ENCODE measurements at places on chromosomes 11 and 22. TPM values are rescaled to one million over a fixed set of nuclear protein-coding genes. Genes with fewer than 3 reads are reported as not detected.

Gene TMEM184B
- total RNA-seq = 66.0 TPM

Gene KCNJ11
- total RNA-seq = 7.5 TPM

Gene GPHA2
- not detected for total RNA-seq

Gene FZD4
- total RNA-seq = 4.4 TPM

Gene TRIM3
- total RNA-seq = 13.4 TPM

Gene GSTT4
- total RNA-seq = not detected

Gene UQCR10
- 119 TPM for total RNA-seq

DNA sequence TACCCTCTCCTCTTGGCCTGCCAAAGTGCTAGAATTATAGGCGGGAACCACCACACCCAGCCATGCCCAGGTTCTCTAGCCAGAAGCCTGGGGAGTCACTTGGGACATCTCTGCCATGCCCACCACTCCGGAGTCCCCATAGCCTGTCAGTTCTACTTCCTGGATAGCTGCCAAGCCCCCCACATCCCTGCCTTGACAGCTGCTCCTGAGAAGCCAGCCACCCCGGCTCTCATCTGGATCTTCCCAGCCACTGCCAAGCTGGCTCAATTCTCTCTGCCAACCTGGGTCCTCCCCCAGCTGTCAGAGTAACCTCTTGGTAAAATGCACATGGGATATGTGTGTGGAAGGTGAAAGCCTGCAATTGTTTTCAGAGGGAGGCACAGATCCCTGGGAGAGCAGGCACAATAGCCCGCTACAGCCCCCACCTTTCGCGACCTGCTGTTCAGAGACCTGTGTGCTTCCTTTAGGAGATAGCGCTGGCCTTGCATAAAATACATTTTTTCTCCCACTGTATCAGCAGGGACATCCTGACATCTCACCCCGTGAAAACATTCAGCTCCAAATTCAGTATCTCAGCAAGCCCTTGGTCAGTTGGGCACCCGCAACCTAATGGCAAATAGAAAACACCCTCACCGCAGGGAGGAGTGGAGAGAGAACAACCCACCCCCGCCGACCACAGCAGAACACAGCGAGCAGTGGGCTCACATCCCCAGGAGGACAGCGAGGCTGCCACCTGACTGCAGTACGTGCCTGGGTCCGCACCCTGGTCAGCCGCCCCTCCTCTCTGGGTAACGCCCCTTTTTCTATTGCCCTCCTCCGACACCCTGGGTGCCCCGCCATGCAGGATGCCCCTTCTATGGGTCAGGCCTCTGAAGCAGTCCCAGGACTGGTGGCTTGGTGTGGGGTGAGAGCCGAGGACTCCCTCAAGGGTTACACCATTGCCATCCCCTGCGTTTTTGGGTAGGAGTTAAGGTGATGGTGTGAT is 1342.2 kb downstream of the BRD1 start:
- DNase-seq = no peak

DNA sequence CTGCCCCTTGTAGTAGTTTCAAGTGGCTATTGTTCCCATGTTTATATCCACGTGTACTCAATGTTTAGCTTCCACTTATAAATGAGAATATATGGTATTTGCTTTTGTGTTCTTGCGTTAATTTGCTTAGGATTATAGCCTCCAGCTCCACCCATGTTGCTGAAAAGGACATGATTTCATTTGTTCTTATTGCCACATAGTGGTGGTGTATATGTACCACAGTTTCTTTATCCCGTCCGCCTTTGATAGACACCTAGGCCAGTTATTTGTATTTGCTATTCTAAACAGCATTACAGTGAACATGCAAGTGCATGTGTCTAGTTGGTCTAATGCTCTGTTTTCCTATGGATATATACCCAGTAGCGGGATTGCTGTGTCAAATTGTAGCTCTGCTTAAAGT is 6.8 kb downstream of the OR51B2 start:
- DNase-seq = no peak

DNA sequence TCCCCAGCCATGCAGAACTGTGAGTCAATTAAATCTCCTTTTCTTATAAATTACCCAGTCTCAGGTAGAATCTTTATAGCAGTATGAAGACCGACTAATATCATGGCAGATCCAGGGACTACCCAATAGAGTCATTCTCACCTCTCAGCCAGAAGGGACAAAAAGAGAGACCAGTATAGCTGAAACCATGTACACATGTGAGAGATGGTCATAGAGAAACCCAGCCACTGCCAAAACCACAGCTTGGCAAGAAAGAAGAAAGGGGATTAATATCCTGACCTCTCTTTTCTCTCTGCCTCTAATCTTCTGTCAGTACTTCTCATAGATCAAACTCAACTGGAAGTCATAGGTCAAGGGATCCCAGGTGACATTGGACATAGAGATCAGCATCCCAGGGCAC is 109.8 kb downstream of the CCDC34 start:
- DNase-seq = no peak

DNA sequence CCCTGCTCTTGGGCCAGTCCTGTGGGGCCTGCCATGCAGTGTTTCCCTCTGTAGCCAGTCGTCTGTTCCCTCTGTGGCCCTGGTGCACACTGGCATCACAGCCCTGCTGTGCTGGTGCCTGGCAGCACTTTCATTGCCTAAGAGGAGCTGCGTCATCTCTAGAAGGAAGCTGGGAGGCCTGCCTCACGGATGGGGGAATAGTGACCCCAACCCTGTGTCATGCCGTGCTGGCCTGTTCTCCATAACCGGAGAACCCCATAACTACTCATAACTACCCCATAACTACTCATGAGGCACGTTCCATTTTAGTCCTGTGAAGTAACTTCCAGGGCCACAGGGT is 14.0 kb downstream of the RAB36 start:
- no peak for DNase-seq

- DNase-seq = no peak
Measured at GRCh38 chr11:17606233-17607082, 59.4 kb downstream of the OTOG start.

- no peak for DNase-seq
Measured at GRCh38 chr11:131378931-131379330, 8.5 kb downstream of the NTM start.

DNA sequence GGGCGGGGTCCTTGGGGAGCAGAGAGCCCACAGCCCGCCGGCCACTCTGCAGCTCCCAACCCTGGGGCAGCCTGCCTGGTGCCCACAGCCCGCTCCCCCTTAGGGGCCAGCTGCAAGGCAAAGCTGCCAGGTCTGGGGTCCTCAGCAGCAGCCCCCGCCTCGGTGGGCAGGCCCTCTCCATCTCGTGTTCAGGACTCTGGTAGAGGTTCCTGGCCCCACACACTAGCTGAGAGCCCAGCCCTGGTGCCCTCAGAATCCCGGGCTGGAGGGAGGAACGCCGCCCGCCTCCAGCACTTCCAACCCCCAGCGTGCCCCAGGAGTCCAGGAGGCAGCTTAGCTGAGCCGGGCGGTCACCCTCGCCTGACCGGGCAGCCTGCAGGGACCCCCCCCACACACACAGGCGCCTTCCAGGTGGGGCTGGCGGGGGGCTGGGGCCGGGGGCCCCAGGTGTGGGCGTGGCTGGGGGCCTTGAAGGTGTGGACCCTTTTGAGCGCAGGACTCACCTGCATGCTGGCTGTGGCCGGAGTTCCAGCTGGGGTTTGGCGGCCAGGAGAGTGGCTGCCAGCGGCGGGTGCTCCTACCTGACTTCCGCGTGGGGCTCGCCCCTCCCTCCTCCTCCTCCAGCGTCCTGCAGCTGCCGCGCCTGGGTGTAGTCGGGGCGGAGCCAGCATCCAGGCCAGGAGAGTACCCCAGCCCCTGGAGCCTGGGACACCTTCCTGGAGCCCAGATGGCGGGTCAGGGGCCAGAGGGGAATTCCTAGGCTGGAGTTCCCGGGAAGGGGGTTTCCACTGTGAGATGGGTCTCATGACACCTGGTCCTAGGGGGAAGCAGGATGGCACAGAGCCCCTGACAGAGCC is at the start of gene ANO9:
TSS of gene ANO9 (minus strand) at position 594 of the 857 bp plus-strand sequence. CDS start at position 509, 85 bp downstream.
- DNase-seq = no peak

GRCh38 chr11:74010306-74011300 is 1.7 kb upstream of the UCP3 start:
- DNase-seq = no peak

DNA sequence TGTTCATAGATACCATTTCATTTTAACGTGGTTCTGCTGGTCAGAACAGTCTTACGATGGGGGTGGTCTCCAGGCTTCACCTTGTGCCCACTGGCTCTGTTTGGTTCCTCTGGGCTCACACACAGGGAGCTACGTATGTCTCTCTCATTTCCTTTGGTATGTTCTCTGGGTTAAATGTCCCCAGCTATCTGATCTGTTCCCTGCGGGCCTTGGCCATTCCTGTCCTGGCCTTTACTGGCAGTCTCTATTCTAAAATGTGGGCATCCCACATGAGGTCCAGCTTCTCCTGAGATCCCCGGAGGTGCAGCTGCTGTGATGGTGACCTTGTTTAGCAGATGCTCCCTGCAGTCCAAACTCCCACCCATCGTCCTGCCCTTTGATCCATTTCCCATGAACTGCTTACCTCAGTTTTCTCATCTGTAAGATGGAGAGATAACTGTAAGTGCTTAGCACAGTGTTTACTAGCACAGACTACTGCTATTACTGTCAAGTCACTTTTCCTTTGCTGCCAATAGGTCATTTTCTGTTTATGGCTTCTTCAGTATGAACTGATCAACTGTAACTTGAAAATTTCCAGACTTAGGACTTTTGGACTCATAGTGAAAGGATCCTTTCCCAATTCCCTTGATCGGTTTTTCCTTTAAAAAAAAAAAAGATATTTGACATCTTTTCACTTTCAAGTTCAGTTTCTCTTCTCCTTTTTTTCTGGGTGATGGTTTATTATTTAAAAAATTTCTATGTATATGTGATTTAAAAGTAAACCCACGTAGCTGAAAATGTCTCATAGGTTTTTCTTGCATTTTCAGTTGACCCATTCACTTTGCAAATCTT is 92.9 kb downstream of the PTPRJ start:
- DNase-seq = no peak

DNA sequence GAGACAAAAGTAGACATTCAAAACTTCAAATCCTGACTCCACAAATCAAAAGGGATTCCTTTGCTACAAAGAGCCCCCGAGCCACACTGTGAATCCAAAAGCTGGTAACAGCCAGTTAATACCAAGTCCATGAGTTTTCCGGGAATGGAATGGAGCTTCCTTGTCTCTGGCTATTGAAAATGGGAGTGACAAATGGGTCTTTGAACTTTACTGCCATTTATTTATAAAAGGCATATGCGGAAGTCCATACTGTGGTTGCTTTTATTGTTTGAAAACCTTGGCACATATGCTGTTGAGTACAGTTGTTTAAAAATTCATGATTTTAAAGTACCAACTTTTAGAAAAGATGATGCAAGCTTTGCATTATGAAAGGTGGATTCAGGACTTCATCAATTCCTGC is 206.2 kb upstream of the NARS2 start:
- DNase-seq = no peak

GRCh38 chr11:38014405-38014804 is 1416.4 kb upstream of the RAG2 start:
- DNase-seq = no peak

DNA sequence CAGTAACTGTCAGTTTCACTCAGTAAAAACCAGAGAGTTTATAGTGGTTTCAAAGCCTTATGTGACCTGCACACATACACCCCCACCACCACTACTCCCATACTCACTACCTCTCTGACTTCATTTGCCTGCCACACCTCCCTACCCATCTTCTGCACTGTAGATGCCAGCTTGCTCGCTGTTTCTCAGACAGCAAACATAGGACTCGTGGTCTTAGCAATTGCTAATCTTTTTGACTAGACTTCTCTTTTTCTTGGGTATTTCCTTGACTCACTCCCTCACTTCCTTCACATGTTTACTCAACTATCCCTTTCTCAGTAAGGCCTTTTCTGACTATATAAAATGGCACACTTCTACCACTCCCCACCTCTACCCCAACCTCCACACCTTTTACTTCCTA is 27.8 kb downstream of the CEP295 start:
- DNase-seq = no peak

DNA sequence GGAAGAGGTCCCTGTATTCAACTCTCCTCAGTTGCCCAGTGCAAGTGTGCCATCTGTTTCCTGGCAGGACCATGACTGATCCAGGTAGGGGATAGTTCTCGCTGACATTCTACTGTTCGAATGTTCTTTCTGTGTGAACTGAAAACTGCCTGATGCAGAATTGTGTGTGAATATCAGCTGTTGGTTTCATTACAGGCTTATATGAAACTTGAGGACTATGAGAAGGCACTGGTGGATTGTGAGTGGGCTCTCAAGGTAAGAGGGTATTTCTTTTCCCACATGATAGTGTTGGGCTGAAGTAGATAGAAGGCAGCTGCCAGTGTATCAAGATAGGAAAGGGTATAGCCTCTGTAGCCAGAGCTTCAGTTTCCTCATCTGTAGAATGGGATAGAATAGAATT is 15.3 kb downstream of the TTC12 start:
- DNase-seq = no peak

GRCh38 chr11:125449565-125449964 is 46.5 kb downstream of the FEZ1 start:
- DNase-seq = no peak

DNA sequence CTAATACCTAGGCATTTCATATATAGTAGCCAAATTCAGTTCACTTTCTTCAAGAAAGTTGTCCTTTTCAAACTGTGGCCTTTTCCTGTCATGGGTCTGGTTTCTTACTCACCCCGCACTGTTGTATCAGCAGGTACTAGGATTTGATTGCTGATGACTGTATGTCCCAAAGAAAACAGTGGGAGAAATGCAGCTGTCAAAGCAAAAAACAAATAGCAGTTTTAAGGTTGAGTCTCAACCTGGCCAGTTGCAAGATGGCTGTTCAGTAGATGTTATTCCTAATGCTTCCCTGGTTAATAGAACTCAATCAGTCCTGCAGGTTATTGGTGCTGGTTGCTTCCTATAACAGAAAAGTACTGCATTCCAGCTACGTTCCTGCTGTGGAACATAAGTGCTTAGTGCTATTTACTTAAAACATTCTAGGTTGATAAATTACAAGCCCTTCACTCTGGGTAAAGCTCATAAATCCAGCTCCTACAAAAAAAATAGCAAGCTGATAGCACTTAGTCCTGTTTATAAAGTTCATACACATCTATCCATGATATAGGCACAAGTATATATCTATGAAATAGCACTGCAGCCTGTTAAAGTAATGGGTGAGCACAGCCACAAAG is 26.6 kb downstream of the NF2 start:
- no peak for DNase-seq

DNA sequence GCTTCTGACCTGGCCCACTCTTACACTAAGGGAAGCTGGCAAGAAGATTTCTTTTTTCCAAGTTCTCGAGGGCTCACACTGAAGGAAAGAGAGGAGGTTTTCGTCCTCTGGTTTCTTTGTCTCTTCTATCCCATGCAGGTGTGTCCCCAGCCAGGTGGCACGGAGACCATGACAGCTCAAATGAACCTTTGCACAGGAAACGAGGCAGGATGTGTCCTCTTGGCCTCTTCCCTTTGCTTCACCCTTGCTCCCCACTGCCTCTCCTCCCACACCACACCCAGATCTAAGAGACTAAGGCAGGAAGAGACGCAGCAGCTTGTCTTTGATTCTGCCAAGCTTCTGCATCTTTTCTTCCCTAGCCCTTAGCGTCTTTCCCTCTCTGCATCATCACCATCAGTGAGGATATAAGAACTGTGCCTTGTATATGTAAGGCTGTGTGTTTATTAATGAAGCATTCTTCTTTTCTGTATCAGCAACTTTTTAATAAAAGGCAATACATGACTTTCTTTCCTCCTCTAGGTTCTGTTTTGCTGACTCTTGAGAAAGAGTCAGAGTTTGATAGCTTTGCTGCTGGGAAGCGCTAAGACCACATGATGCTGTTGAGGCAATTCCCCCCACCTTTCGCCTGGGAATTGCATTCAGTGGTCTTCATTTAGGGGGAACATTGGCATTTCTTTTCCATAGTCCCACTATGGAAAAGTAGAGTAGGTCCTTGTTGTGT is 56.0 kb upstream of the PARVA start:
- no peak for DNase-seq

Measured in HCT116 (cell line).